ENCODE measurements at places on chromosomes 2 and 18.

DNA sequence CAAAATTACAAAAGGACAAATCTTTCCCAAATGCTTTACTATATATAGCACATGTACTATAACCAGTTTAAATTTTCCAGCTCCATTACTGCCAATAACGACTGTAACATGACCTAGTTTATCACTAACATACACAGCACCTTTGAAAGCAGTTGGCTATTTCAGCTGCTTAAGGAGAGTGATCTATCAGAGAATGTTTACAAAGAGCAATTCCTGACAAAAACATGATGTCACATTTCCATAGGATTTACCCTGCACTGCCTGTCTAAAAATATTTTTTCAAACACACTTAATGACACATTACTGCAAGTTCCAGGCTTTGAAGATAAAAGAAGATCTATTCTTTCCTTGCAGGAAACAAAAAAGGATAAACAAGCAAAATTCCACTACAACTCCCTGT lies 40.6 kb downstream of the ZNF516 start:
- DNase-seq, result no peak

DNA sequence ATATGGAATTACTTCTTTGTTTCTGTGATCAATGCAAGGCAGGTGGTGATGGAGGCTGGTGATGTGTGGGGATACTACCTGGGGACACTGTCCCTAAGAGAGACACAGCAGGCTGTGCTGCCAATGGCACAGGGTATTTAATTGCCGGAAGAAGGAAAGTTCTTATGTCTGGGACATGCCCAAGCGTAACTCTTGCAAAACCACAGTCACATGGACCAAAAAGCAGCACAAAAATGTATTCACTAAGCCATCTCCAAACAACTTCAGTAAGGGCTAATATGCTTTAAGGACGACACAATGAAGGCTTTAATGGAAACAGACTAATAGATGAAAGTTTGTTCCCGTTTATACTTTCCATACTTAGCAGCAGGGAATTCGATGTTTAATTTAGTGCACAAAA lies 49.7 kb upstream of the AP1S3 start:
- DNase-seq, result no peak

- DNase-seq, result no peak
Observed at GRCh38 chr2:203164311-203164935, 74.4 kb upstream of the CYP20A1 start.

GRCh38 chr2:187574969-187575750 lies 20.9 kb upstream of the TFPI start:
- no peak for DNase-seq

DNA sequence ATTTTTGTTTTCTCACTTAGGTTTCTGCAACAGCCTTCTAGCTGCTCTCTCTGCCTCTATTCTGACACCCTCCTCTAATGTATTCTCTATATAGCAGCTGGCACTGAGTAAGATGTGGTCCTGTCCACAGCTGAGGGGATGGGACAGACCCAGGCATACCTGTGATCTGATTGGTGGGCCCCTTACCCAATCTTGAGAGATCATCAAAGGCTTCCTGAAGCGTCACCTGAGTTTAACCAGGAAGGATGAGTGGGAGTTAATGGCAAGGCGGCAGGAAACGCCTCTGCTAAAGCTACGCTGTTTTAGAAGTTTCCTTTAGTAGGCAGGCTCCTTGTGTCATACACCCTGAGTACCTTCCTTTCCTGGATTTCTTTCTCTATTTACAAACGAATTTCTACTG lies 5.7 kb upstream of the TET3 start:
- no peak for DNase-seq

- DNase-seq, result no peak
Observed at GRCh38 chr2:237471438-237472186, 15.4 kb upstream of the MLPH start.

- peak; percentile 0 for DNase-seq
Observed at GRCh38 chr18:5197032-5197434, at the start of gene AKAIN1. TSS of gene AKAIN1 (minus strand) at chr18:5197257. CDS start at chr18:5197053, 204 bp downstream.

- DNase-seq, result no peak
Observed at GRCh38 chr2:4678927-4679326, 975.6 kb downstream of the DCDC2C start.

GRCh38 chr2:188853307-188853706 lies 120.9 kb upstream of the COL3A1 start:
- DNase-seq, result peak; percentile 94

DNA sequence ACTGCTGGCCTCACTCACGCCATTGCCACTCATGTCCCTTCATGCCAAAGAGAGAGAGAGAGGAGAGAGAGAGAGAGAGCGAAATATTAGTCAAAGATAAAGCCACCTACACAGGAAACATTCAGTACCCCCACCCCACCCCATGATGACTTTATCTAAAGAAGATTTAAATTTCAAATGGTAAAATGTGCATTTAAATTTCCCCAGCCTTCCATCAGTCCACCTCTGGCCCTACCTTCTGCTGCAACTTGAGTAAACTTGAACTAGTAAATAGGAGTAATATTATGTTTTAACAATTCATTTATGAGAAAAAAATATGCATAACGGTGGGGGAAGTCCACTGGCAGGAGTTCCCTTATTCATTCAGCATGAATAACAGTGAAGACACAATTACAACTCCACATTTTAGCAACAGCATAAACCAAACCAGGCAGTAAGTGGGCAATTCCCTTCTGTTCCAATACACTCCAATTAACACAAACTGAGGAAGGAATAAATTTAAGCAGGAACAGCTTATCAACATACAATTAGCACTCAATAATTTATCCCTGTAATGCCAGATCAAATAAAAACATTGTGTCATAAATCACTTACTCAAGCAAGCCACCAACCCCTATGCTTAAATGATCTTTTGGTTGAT lies 264.2 kb downstream of the LNPK start:
- DNase-seq, result no peak

DNA sequence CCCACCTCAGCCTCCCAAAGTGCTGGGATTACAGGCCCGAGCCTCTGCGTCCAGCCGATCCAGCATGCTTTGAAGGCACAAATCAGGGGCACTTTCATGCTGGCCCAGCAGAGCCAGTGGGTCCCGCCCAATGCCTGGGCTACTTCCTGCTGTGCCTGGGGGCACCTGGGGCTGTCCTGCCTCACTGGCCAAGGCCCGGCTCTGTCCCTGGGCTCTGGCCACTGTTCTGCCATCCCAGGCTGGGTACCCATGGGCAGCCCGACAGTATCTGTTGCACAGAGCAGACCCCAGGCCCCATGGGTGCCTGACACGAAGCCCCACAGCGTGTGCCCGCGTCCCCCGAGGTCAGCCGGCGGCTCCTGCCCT lies 6.8 kb upstream of the GAL3ST2 start:
- no peak for DNase-seq

DNA sequence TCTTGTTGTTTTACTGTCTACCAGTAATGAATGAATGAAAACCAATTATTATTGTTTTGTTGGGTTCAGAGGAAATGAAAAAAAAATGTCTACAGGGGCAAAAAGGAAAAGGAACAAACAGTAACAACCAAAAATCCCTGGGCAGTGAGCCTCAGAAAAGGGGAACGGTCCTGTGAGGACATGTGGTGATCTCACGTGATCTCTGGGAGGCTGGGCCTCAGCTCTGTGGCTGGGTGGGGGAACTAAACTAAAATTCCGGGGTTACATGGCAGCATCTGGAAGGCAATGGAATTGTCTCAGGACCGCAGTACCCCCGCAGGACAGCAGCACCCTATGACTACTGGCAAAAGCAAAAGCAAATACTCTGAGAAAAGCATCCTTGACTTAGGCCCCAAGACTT lies 80.1 kb downstream of the AFF3 start:
- no peak for DNase-seq

- no peak for DNase-seq
Observed at GRCh38 chr2:217120429-217120828, 260.6 kb upstream of the TNP1 start.

GRCh38 chr2:201538025-201538424 lies 86.5 kb downstream of the STRADB start:
- DNase-seq, result no peak

GRCh38 chr2:231780123-231780908 lies 766 bp downstream of the PDE6D start:
- no peak for DNase-seq

DNA sequence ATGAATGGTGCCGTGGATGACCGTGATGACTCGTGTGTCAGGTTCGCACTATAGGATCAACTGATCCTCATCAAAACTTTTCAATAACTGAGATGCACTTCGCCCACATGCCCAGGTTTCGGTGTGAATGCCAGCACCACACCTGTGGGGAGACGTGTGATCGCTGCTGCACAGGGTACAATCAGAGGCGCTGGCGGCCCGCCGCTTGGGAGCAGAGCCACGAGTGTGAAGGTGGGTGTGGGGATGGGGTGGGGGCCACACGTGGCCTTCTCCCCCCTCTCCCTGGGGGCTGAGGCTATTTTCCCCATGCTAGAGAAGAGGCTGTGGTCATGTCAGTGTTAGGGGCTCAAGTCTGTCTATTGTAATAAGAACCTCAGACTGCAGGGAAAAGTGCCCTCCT lies 69.0 kb downstream of the LAMA3 start:
- DNase-seq, result no peak

DNA sequence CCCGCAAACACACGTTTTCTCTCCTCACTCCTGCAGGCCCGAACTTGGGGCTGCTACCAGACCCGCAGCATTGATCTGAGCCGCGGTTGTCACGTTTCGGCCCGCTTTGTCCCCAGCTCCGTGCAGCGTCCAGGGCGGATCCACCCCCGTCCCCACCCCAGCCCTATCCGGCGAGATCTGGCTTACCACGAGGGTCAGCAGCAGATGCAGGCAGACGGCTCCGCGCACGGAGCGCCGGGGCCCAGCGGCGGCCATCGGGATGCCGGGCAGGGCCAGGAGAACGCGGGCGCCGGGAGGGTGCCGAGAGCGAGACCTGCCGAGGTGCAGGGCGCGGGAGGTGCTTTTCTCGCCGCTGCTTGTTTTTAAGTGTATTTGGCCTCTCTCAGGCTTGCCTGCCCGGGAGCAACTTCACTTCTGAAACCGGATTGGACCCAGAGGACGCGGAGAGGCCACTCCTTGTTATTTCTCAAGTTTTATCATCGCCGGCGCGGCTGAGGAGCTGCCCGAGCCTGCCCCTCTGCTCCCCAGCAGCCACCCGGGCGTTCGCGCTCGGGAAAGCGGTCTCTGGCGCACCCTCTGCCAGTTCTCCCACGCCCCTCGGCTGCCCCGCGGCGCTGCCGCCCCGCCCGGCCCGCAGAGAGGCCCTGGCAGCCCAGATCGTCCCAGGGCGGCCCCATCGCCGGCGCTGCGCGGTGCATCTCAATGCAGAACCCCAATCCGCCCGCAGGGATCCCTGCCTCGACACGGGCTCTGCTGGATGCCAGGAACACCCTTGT lies at the start of gene DSC3:
DSC3 (minus strand) TSS at position 337 of the 776 bp plus-strand sequence; CDS start at position 255, 82 bp downstream.
- DNase-seq, result no peak

- no peak for DNase-seq
Observed at GRCh38 chr2:58620093-58620492, 379.0 kb upstream of the FANCL start.

GRCh38 chr2:20391951-20392699 lies 41.5 kb upstream of the PUM2 start:
- no peak for DNase-seq

GRCh38 chr2:14261771-14262170 lies 370.7 kb upstream of the LRATD1 start:
- no peak for DNase-seq

DNA sequence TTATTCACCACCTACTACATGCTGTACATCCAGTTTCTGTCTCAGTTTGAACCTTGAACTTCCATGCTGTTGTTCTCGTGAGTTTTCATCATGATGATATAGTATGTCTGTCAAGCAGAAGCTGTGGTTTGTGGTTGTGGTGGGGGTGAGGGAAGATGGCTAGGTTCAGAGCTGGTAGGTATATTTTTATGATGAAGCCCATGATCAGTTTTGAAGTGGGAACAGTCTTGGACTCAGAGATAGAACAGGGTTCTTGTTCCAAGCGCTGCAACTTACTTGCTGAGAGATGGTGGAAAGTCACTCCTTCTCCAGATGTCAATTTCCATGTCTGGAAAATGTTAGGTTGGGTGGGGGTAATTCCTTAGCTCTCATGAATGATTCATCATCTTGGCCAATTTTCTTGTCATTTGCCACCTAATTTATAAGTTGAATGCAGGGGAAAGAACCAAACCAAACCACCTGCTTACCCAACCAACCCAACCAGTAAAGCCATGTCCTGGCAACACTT lies 21.6 kb downstream of the PMAIP1 start:
- DNase-seq, result no peak

GRCh38 chr2:120453635-120453998 lies 107.7 kb downstream of the INHBB start:
- no peak for DNase-seq

GRCh38 chr2:120545521-120546047 lies 190.1 kb upstream of the GLI2 start:
- no peak for DNase-seq

GRCh38 chr2:102051692-102052277 lies 60.0 kb downstream of the IL1R2 start:
- DNase-seq, result no peak

DNA sequence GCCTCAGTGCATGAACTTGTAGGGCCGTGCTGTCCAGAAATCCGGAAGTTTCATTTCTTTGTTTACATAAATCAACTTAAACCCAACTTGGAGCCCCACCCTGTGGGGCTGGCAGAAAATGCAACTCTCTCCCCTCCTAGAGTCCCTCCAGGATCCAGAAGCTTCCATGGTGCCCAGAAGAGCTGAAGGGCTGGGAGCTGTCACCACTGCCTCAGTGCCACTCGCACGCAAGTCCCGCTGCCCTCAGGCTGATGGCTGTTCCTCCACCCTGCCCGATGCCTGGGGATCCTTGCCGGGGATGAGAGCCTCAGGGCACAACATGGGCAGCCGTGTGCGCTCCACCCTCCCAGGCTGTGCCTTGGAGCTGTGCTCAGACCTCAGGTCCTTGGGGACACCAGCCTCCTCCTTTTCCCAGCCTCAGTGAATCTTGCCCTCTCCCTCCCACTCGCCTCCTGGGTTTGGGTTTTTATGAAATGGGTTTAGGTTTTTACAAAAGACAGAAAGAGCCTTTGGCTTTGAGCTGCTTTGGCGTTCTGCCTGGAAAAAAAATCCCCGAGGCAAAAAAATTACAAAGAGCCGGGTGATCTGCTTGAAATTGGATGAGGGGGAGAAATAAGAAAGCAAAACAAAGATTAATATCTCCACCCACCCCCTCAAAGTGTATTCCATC lies 155.2 kb downstream of the TWIST2 start:
- peak; percentile 62 for DNase-seq

GRCh38 chr2:211454679-211455078 lies 898.3 kb downstream of the CPS1 start:
- no peak for DNase-seq

GRCh38 chr2:66888246-66888645 lies 453.3 kb downstream of the MEIS1 start:
- DNase-seq, result no peak

DNA sequence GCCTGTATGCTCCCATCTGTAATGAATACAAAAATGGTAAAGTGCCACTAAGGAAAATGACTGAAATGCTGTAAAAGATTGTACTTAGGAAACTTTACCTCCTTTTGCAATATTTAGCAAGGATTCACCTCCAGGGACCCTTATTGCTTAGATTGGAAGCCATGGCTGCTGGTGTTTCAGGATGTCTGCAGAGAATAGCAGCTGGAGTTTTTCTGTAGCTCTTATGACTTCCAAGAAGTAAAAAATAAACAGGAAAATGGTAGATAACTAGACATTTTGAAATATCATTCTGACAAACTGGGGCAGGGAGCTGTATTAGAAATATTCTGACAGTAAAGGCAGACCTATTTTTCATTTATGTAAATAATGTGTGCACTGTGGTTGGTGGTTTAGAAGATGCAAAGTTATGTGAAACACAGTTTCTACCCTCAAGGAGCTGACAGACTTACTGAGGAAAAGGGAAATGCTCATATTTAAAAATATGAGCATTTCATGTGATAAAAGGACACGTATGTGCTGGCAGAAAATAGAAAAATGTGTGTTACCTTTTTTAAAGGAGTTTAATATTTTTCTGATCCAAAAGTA lies 224.9 kb upstream of the BOD1L2 start:
- DNase-seq, result no peak
